ENCODE measurements at places on chromosomes 2 and 18. TPM values are rescaled to one million over a fixed set of nuclear protein-coding genes. Genes with fewer than 3 reads are reported as not detected.

Gene NRP2
- 67.5 TPM for total RNA-seq

Gene PMS1
- total RNA-seq, result 21.7 TPM

Gene IL36G
- total RNA-seq, result not detected

Gene UGT1A4
- total RNA-seq, result not detected

Gene ABCG5
- total RNA-seq, result not detected

Gene SMAD4
- 97.8 TPM for total RNA-seq

Gene M1AP
- 1.8 TPM for total RNA-seq

Gene COLEC12
- total RNA-seq, result 79.2 TPM

Gene HTR2B
- total RNA-seq, result 0.65 TPM

Gene NXPH2
- not detected for total RNA-seq

Gene LYG1
- 1.0 TPM for total RNA-seq

Gene CRYGD
- total RNA-seq, result not detected

Gene AAMP
- 58.8 TPM for total RNA-seq

Gene TLX2
- not detected for total RNA-seq

Gene SCYGR4
- not detected for total RNA-seq

DNA sequence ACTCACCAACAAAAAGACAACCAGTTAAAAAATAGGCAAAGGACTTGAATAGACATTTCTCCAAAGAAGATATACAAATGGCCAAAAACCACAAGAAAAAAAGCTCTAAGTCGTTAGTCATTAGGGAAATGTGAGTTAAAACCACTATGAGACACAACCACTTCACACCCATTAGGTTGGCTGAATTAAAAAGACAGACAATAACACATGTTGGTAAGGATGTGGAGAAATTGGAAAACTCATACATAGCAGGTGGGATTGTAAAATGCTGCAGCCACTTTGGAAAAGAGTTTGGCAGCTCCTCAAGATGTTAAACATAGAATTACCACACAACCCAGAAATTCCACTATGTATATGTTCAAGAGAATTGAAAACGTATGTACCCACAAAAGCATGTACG is 117.6 kb upstream of the SPATS2L start:
- DNase-seq, result no peak

DNA sequence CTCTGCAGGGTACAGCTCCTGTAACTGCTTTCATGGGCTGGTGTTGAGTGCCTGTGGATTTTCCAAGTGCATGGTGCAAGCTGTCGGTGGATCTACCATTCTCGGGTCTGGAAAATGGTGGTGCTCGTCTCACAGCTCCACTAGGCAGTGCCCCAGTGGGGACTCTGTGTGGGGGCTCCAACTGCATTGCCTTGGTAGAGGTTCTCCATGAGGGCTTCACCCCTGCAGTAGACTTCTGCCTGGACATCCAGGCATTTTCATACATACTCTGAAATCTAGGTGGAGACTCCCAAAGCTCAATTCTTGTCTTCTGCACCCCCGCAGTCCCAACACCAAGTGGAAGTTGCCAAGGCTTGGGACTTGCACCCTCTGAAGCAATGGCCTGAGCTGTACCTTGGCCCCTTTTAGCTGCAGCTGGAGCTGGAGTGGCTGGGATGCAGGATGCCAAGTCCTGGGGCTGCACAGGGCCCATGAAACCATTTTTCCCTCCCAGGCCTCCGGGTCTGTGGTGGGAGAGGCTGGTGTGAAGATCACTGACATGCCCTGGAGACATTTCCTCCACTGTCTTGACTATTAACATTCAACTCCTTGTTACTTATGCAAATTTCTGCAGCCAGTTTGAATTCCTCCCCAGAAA is 41.6 kb downstream of the EDAR start:
- DNase-seq, result no peak

DNA sequence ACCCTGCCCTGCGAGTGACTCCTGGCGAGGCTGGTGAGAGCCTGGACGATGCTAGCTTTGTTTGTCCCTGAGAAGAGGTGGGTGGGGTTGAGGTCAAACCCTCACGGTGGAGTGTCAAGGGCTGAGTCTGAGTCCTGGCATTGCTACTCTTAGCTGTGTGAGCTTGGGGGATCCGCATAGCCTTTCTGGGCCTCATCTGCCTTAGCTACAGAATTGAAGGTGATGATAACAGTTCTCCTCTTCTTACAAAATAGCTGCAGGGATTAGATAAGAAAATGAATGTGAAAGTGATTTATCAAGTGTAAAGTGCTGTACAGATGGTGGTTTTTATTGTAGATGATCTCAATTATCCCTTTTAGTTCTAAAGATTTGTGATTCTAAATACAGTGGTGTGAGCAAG is 144.6 kb downstream of the LPIN1 start:
- no peak for DNase-seq

- DNase-seq, result no peak
Measured at GRCh38 chr18:73199151-73199550, 331.4 kb upstream of the NETO1 start.

- DNase-seq, result no peak
Measured at GRCh38 chr18:39788383-39788782, 2166.7 kb upstream of the PIK3C3 start.

- DNase-seq, result no peak
Measured at GRCh38 chr18:58303363-58303762, 259.3 kb downstream of the NEDD4L start.

GRCh38 chr2:3705782-3706181 is 2.4 kb downstream of the DCDC2C start:
- no peak for DNase-seq

DNA sequence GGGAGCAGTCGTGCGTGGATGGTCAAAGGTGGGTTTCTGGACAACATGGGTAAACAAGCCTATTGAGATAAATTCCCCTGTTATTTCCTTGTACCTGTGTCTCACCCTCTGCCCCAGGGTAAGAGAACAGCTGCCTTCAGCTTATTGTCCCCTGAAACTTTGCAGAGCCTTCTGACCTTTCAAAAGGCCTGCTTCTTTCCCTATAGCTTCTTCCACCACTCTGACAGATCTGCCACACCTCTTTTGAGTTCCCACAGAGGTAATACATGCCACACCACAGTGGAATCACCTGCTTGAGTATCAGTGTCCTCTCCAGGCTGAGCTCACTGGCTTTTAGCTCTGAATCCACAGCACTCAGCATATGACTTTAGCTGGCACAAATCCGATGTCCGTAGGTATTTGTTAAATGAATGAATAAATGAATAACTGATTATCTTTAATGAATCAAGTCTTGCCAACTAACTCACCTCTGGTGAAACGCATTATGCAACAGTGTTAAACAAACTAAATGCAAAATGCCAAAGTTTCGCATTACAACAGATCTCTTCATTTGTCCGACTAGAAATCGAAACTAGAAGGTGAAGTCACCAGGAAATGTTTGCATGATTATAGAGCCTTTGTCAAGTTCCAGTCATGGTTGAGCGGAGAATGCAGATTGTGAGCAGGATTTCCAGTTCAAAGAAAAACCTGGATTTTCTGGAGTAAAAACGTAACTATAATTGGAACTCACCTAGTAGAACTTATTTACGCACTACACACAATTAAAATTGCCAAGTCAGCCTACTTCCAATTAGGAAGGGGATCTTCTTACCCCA is 16.4 kb downstream of the DYNAP start:
- no peak for DNase-seq

DNA sequence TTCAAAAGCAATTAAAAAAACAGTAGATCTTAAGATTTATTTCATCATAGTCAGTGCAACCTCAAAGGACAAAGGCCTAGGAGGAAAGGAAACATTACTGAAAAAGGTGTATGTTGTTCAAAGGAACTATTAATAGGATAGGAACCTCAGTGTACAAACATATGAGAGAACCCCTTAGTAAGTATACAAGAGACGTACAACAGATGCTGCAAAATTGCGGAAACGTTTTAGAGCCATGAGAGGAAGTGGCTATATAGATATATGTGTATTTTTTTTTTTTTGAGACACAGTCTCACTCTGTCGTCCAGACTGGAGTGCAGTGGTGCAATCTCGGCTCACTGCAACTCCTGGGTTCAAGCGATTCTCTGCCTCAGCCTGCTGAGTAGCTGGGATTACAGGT is 22.2 kb downstream of the PIK3C3 start:
- no peak for DNase-seq

GRCh38 chr2:24814516-24814915 is 21.3 kb downstream of the CENPO start:
- no peak for DNase-seq

DNA sequence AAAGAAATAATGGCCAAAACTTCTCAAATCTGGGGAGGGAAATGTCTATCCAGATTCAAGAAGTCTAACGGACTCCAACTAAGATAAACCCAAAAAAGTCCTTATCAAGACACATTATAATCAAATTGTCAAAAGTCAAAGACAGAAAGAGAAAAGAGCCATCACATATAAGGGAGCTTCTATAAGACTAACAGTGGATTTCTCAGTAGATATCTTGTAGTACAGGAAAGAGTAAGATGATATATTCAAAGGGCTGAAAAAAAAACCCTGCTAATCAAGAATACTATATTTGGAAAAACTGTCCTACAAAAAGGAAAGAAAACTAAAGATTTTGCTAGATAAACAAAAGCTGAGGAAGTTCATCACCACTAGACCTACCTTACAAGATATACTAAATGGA is 35.4 kb downstream of the TMEM247 start:
- DNase-seq, result no peak

DNA sequence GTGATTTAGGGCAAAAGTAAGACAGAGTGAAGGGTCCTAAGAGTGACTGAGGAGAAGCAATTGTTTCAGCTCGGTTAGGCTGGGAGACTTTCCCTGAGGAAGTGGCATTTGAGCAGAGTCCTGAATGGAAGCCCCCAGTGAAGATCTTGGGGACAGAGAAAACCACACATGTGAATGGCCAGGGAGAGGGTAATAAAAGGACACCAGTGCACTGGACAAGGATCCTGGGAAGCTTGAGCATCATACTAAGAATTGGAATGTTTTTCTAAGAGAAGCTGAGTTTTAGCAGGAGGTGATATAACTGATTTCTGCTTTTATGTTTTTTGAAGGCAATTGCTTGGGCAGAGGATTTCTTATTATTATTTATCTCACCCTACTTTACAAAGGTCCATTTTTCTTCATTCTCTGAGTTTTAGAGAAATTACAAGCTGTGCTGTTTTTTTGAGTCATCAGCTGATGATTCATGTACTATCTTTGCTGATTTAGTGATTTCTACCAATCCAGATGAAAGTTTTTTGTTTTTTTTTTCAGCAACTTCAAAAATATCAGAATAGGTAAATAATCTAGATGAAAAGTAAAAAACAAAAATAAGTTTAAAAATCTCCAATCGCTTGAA is 43.5 kb downstream of the MFSD6 start:
- no peak for DNase-seq

GRCh38 chr2:129781749-129782632 is 197.5 kb upstream of the RAB6C start:
- no peak for DNase-seq

DNA sequence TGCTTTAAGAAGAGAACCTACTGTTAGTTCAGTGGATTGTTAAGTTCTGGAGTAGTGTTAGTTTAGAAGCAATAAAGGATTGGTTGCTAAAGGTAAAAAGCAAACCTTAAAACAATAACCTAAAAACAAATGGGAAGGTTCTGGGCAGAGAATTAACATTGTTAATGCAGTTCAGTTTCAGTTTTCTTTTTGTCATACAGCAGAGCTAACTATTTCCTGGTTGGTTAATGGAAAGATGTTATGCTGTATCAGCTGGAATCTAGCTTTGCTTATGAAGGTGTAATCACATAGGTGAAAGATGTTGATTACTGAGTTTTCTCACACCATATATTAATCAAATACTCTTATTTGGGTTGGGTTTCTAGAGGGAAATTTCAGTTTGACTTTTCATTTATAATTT is 23.8 kb downstream of the SMAD4 start:
- DNase-seq, result no peak

GRCh38 chr2:180559771-180560170 is 420.6 kb upstream of the UBE2E3 start:
- no peak for DNase-seq

DNA sequence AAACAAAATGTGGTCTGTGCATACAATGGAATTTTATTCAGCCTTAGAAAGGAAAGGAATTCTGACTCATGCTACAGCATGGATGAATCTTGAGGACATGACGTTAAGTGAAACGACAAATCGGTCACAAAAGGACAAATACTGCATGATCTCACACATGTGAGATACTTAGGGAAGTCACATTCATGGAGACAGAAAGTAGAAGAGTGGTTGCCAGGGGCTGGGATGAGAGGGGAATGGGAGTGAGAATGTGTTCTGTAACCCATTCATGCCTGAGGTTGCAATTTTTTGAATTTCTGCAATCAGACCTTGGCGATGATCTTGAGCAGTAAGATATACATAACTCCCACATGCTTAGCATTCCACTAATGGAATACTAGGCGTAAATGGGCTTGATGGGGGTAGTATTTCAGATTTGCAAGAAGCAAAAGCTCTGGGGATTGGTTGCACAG is 22.0 kb downstream of the FHL2 start:
- DNase-seq, result no peak

DNA sequence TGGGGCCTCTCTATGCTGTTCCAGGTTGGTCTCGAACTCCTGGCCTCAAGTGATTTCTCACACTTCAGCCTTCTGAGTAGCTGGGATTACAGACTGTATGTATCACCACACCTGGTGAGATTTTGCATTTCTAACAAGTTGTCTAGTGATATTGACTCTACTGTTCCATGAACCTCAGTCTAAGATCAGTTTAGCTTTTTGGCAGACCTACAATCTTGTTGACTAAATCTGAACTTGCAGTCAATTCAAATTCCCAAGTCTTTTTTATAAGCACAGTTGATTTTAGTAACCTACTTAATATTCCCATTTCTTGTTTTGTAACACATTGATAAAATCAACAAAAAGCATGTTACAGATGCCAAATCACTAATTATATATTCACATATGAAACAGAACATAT is 266.1 kb upstream of the CYP26B1 start:
- no peak for DNase-seq

Measured in lower lobe of right lung (tissue), 2 donors.